ENCODE measurements at places on chromosomes 12 and 14.

DNA sequence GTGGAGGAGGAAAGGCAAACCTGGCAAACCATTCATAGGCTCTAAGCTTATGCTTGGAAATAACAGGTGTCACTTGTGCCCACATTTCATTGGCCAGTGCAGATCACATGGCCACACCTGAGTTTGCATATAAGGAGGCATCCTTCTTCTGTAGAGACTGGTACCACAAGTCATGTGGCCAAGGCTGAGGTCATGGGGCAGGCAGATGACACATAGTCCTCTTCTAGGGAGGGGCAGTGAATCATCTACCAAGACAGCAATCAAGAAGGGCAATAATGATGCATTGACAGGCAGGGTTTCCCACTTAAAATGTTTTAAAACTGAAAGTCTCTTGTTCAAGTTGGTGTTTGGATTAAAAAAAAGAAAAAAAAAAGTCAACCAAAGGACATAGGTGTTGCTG, 77.3 kb downstream of the DAAM1 start:
- no peak for DNase-seq

GRCh38 chr12:13588574-13588973, 392.0 kb downstream of the EMP1 start:
- DNase-seq: no peak

- DNase-seq: no peak
These were observed 469.0 kb downstream of the TMEM132D start for GRCh38 chr12:129434790-129435189.

- DNase-seq: no peak
These were observed 88.3 kb upstream of the MED13L start for GRCh38 chr12:116365606-116366455.

DNA sequence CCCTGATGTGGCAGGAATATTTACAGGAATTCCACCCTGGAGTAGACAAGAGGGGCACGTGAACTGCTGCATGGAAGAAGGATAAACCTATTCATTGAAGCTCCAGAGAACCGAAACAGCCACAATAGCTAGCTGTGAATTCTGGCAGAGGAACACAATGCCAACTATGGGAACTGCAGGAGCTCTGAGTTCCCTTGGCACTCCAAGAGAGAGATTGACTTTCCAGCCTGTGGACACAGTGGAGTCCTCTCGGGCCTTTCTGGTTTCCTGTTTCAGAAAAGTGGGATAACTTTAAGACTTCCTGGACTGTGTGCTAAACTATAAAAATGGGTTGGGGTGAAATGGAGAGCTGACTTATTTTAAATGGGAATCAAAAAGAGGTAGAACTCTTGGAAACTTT, 11.9 kb downstream of the CACNA2D4 start:
- no peak for DNase-seq

DNA sequence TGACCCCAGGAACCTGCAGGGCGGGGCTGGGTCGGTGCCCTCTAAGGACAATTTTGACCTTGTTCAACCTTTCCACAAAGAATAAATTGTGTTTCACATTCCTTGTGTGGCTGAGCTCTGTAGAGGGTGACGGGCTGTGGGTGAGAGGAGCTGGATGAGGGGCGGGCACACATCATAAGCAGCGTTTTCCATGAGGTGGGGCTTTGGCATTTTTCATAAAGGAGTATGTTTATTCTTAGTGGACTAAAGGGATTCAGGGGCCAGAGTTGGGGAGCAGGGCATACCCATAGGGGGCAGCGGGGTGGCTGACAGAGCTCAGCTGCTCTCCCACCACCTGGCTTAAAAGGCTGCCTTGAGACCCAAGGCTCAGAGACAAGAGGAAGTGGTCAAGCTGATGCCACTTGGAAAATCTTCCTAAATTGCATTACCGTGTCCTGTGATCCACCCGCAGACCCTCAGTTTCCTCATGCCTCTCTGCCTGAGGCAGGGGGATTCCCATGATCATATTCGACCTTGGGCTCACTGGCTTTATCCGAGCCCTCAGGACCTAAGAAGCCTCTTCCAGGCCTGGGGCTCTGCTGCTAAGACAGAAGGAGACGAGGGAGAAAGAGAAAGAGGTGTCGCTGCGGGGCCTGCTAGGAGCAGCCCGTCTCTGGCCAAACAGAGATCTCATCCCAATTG, 11.4 kb downstream of the MMP14 start:
- no peak for DNase-seq

DNA sequence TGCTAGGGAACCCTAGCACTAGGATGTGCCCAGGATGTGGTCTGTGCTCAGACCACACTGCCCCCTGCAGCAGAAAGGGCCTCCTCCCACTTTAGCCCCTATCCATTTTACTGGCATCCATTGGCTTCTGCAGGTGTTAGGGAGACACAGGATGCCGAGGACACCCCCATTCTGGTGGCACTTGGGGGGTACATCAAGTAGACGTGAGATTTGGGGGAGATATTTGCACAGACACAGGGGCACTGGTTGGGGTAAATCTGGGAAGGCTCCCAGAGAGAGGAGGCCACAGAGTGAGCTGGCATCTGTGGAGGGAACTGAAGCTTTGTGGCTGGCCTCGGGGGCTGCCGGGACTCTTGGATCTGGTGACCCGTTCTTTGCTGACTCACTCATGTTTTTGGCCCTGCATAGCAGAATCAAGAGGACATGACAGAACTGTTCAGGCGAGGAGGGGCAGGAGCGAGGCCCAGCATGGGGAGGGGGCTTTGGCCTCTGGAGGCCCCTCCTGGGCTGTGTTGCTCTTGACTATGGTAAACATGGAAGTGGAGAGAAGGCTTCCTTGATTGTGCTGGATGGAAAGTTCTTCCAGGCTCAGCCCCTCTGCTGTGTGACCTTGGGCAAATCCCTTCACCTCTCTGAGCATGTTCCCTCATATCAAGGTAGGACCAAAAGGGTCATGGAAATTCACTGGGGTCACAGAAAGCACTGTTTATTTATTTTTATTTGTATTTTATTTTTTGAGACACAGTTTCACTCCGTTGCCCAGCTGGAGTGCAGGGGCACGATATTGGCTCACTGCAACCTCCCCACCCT, 1.8 kb downstream of the PLBD2 start:
- DNase-seq: no peak

GRCh38 chr12:106416273-106416672, 58.7 kb downstream of the POLR3B start:
- DNase-seq: peak; percentile 69

DNA sequence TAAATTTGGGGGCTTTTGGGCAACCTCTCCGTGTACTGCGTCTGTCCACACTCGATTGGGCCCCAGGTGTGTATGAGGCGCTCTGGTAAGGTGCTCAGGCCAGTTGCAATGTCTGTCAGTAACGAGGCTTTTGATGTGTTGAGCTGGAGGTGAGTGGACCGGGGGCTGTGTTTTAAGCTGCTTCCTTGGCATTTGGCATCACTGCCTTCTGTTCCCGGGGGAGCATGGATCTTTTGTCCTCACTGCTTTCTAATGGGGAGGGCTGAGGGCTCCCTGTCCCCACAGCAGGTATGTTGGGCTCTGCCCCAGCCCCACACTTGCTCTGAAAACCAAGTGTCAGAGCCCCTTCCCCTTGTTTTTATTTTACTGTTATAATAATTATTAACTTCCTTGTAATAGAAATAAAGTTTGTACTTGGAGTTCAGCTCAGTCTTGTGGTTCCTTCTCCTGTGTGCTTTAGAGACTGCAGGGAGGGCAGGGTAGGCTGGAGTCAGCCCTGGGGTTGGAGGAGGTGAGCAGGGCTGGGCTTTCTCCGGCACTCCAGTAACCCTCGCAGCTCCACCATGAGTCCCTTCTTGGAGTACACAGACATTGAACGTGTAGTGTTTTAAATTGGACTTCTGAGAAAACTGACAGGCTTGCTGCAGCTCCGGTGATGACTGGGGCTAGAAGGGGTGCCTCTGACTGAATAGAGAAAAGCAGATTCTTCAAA, 28.0 kb downstream of the TRAFD1 start:
- DNase-seq: no peak

- no peak for DNase-seq
These were observed 34.2 kb downstream of the NT5DC3 start for GRCh38 chr12:103806803-103807202.

GRCh38 chr14:90024910-90025309, 36.9 kb upstream of the KCNK13 start:
- DNase-seq: no peak

DNA sequence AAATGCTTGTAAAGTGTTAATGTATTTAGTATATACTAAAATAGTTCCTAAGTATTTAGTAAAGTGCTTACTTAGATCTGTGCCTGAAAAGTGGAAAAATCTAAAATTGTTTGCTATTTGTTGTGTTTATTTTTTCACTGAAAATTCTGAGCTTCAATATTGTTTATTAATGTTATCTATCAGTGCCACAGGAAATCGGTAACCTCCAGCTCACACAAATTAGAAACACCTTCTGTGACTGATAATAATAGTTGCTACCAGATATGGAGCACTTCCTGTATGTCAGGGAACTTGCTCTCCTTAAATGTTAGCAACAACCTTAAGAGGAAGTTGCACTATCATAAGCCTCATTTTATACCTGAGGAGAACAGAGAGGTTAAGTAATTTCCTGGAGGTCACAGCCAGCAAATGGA, 723 bp upstream of the LRP10 start:
- DNase-seq: no peak

DNA sequence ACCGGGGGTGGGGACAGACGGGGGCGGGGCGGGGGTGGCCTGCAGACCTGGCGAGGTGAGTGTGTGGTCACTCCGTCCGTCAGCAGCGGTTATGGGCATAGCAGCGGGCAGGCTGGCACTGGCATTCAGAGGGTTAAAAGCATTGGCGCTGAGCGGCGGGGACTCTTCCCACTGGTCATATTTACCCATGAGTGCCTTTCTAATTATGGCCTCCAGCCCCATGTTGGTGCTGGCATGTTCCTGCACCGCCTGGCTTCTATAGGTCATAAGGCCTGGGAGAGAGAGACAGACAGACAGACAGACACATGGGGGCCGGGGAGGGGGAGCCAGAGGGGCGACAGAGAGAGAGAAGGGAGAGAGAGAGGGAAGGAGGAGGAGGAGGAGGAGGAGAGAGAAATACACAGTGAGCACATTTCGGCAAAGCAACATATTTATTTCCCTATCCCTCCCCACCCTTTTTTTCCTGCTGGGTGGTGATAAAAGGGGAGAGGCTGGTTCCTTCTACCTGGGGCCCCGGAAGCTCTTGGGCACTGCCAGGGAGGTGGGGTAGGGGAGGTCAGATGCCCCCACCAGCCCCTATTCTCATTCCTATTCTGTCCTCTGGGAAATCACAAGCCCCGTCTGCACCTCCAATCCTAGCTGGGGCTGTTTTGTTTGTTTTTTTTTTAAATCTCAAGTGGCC, 32.6 kb downstream of the RFLNA start:
- no peak for DNase-seq

DNA sequence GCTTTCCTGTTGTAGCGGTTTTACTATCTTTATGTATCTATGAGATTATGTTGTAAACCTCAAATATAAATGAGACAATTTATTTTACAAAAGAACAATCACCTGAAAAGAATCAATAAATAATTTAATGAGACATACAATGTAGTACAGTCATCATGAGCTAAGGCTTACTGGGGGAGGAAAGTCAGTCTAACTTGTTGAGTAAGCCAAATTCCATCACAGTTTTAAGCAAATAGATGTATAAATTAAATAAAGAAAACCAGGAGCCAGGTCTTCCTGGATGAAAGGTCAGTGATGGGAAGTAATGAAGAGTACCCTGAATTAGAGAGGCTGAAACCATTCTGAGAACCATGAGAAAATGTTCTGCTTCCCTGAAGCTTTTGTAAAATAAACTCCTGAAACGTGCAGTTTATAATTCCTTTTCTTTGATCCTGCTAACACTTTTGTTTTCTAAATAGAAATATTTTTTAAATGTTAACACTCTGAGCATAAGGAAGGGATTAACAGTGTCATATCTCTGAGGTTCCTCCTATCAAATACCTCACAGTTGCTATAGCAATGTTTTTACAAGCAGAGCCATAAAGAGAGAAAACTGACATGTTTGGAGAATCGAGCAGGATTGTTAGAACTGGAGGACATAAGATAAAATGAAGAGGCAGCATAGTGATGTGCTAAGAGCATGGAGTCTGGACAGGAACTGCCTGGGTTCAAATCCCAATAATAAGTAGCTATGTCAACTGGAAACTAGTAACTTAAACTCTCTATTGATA, 444.9 kb upstream of the FOXG1 start:
- DNase-seq: no peak

DNA sequence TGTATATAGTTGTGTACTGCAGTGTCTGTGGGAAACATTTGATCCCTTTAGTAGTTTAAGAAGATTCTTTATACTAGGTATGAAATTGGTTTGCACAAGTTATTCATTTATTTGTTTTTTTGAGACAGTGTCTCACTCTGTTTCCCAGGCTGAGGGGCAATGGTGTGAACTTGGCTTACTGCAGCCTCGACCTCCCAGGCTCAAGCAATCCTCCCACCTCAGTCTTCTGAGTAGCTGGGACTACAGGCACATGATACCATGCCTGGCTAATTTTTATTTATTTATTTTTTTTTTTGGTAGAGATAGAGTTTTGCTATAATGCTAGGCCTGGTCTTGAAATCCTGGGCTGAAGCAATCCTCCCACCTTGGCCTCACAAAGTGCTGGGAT, 209.4 kb downstream of the RASSF9 start:
- no peak for DNase-seq

GRCh38 chr12:63078906-63079305, 72.1 kb downstream of the AVPR1A start:
- no peak for DNase-seq

DNA sequence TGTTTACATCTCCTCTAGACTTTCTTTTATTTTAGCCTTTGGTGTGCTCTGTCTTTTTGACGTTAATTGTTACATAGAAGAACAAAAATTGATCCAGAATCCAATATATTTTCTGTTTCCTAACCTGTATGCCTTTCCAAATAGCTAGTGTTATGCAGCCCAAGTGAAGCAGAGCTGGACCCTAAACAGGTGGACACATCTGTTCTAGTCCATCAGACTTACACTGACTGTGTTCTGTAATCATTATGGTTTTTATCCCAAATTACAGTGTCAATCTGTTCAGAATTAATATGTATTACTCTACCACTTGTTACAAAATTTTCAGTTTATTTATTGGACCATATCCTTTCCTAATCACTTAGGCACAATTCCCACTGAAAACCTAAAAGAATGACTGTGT, 176.8 kb upstream of the FOXG1 start:
- no peak for DNase-seq

Measured in astrocyte of the cerebellum (primary cell).